ENCODE measurements at places on chromosomes 16 and 17. TPM values are rescaled to one million over a fixed set of nuclear protein-coding genes. Genes with fewer than 3 reads are reported as not detected.

CTF1 gene
- total RNA-seq = 0.29 TPM

OR1F1 gene
- not detected for total RNA-seq

KRT12 gene
- total RNA-seq = not detected

EFNB3 gene
- total RNA-seq = 7.7 TPM

DNA sequence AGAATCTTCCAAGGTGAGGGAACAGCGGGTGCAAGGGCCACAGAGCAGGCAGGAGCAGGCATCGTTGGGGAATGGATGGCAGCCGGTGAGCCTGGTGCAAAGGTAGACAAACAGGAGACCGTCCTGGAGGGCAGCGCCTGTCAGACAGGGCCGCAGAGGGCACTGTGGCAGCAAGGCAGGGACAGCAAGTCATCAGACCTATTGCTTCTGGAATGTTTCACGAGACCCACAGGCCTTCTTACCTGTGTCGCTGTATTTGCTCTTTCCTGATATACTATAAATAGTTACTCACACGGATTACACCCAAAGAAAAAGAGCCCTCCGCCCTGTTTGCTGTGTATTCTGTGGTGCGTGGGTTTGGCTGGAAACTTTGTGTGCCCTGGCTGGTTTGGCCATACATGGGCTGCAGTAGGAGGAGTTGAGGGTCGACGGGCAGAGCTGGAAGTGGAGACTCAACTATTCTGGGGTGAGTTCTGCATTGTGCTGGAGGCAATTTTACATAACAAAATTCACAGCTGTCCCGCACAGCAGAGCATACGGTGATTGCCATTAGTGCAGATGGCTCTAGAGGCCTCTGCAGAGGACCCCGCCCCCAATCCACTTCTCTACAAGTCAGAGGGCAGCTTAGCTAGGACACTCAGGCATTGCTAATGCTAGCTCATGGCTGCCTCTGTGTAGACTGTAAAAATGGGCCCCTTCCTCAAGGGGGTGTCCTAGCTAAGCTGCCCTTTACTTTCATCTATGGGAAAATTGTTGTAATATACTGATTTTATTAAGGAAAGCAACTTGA, 18.6 kb upstream of the POLR3E start:
- H3K36me3 ChIP-seq = peaks cover 6% of the 10 kb centered on the region
- no peaks in the 10 kb centered on the region for H3K4me1 ChIP-seq
- H3K27me3 ChIP-seq = no peaks in the 10 kb centered on the region
- H3K4me3 ChIP-seq = no peak overlapping the region
- no peak for DNase-seq

DNA sequence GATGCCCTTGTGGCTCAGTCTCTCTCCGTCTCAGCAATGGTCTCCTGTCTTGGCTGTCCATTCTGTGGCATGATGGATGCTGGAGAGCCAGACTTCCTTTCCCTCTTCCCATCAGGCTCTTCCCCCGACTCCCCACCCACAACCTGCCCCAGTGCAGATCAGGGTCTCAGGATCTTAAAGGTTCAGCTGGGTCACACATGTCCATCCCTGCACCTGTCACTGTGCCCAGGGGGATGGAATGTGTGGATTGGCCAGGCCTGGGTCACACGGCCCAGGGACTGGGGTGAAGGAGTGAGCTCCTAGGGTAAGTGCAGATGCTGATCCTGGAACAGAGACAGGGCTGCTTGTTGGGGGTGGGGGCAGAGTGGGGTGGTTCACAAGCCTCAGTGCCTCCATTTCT, 23.0 kb downstream of the ADGRG5 start:
- no peaks in the 10 kb centered on the region for H3K36me3 ChIP-seq
- H3K27me3 ChIP-seq = no peaks in the 10 kb centered on the region

DNA sequence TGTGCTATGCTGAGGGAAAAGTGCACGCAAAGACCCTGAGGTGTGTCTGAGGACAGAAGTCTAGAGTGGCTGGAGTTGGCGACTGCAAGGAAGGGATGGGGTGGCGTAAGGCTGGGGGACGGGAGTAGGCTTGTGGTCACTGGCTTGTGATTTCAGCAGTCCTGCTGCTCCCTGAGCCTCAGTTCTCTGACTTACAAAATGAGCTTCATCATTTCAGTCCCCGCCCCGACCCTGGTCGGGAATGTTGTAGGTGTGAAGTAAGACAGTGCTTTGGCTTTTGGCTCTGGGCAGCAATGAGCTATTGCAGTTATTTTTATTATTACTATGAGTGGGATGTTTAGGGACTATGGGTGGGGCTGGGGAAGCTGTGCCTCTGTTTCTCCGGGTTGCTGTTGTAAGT, 8.6 kb downstream of the ADGRG1 start:
- H3K27me3 ChIP-seq = no peaks in the 10 kb centered on the region

Measured in PC-3 (cell line).